Neural crest cell (in vitro differentiated cells): ENCODE measurements at places on chromosomes 6 and 20.

DNA sequence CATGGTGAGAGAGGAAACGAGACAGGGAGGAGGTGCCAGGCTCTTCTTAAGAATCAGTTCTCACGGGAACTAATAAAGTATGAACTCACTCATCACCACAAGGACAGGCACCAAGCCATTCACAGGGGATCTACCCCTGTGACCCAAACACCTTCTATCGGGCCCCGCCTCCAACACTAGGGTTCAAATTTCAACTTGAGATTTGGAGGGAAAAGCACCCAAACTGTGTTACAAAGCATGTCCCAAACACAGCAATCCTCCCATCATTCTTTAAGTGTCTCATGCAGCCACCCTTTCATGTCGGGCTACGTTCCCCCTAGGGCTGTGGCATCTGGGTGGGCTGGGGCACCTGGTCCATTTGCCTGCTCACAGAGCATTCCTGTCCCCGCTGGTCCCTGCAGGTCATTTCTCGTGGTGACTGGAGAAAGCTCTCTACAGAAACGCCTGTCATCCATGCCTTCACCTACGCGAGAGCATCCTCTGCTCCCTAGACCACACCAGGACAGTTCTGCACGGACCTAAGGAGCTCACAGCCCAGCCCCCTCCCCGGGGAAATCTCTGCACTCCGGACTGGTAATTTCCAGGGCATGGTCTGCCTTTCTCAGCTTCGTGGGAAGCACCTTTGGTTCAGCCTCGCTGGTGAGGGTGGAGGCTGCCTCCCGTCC, 79.6 kb downstream of the TTLL2 start:
- DNase-seq: no peak

DNA sequence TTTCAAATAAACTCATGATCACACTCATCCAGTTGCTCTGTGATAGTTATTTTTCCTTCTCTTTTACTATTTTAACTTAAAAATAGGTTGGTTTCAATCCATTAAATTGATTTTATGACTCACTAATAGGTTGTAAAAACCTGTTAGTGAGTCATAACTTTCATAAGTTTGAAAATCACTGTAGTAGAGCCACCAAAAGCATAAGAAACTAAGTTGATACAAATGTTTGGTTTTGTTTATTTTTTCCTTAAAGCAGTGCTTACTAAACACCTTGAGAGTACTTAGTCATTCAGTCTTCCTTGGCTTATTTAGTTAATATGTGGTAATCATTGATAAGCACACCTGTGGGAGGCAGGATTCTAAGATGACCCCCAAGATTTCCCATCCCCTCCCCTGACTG, 312.1 kb upstream of the MAN1A1 start:
- no peak for DNase-seq

GRCh38 chr6:154752022-154752421, 18.8 kb downstream of the SCAF8 start:
- no peak for DNase-seq

DNA sequence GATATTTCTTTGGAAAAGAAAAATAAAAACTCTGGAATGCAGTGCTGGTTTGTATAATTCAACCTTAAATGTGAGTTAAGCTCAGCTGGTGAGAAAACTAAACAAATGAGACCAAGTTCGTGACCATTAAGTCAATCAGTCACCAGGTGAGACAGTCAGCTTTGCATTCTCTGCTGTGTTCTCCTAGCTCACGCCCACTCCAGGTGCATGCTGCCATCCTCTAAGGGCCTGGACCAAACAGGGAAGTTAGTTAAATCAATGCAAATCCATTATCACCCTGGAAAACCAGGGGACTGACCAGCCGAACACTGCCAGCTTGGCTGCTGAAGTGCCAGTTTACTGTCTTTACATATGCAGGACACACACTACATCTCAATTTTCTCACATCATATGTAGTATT, 7.2 kb downstream of the TPBG start:
- DNase-seq: no peak

- DNase-seq: no peak
Measured at GRCh38 chr6:165677091-165677490, 14.1 kb upstream of the PDE10A start.

GRCh38 chr6:118318648-118319047, 229.4 kb upstream of the PLN start:
- no peak for DNase-seq

DNA sequence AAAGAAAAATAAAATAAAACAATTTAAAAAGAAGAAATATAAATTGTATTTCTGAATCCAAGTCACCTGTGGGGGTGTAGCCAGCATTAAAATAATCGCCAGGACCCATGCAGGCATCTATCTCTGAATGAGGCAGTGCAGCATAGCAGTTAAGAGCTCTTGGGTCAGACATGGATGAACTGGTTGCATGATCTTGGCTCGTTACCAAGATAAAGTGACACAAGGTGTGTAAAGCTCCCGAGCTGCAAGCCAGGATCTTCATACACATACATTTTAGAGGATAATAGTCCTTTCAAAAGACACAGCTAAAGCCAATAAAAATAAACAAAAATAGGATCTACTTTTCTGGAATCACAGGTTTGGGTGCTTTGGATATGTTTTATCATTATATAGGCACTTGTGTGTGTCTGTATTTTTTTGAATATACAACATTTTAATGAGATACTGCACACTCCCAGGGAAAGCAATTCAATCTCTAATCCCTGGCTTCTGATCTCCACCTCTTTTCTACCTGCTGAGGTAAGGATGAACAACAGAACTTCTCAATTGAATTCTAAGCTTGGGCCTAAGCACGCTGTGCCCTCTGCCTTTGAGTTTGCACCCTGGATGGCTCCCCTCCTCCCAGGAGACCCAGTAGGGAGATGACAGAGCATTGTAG, 8.9 kb downstream of the TRIM10 start:
- no peak for DNase-seq

DNA sequence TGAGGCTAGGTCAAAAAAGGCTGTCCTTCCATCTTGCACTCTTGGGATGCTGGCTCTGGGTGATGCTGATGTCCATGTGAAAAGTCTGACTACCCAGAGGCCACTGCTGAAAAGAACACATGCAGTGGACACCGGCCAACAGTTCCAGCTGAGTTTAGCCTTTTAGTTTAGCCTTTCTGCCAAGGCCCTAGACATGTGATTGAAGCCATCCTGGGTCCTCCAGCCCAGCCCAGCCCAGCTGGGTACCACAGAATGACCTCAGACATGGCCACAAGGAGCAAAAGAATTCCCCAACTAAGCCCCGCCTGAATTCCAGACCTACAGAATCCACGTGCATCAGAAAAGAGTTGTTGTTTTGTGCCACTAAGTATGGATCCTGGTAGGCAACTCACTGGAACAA, 17.4 kb downstream of the PIGT start:
- no peak for DNase-seq

DNA sequence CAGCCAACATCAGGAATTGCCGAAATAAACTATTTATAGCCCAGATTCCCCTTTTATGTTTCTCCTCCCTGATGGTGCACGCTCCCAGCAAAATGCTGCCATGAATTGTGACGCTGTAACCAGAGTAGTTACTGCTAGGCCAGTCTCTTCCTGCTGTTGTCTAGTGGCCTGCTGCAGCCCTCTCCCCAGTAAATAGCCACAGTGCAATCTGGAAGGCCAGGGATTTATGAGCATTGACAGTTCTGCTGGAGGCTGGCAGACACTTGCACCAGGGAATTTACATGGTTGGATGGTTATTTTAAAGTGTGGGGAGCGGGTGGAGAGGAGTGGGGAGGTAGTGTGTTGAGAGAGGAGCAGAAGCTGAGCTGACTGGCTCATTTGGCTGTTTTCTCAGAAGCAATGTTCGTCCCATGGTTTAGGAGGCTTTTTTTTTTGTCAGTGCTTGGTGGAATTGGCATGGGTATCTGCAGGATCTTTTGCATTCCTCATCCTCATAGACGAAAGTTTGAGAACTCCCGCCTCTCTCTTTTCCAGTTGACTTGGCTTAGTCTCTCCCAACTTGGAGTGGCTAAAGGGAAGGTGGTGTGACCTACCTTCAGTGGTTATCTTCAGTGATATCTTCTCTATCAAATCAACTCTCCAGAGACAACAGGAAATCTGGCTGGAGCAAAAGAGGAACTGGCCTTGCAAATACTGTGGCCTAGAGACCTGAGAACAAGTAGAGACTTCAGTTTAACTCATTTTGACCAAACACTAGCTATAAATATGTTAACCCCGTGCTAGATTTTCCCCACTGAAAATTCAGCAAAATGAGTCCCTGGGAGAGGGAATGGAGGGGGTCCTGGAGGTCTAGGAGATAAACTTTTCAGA, 99.3 kb upstream of the VSTM2L start:
- no peak for DNase-seq

DNA sequence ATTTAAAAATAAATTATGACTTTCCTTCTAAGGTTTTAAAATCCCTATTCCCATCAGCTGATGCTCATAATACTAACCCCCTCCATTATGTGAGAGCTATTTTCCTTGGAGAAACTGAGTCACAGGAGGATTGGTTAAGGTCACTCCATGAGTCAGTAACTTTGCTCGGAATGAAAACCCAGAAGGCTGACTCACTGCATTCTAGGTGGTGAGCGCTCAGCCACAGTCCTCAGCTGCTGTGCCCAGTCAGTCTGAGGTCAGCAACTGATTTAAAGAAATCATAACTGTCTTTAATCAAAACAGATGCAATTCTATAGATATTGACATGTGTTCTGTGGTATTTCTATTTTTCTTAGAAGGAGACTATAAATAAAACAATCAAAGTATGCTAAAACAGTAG, 359.2 kb downstream of the GJA1 start:
- DNase-seq: no peak

GRCh38 chr6:125194941-125195340, 41.4 kb downstream of the TPD52L1 start:
- no peak for DNase-seq

DNA sequence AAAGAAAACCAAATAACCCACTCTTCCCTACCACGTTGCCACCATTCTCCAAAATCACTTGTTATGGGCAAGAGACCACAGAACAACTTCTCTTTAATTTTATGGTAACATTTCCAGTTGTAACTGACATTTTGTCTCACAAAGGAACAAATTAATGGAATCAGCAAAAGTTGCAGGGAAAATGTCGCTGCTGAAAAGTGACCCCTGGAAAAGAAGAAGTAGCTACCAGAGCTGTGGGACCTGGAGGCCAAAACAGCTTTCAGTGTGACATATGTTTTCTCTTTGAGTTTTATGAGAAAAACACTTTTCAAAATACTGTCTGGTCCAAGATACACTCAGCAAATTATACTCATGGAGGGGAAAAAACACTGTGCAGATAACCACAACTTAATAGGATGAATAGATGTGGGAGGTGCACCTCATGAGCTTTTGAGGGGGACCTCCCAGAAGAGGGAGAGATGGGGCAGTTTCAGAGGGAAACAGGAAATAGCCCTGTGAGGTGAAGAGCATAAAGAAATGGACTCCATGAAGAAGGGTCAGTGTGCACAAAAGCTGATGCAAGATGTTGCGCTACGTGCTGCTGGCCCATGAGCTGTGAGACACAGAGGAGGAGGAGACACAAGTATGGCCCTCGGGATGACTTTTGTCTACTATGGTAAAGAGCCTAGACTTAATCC, 87.3 kb downstream of the DTNBP1 start:
- DNase-seq: no peak

DNA sequence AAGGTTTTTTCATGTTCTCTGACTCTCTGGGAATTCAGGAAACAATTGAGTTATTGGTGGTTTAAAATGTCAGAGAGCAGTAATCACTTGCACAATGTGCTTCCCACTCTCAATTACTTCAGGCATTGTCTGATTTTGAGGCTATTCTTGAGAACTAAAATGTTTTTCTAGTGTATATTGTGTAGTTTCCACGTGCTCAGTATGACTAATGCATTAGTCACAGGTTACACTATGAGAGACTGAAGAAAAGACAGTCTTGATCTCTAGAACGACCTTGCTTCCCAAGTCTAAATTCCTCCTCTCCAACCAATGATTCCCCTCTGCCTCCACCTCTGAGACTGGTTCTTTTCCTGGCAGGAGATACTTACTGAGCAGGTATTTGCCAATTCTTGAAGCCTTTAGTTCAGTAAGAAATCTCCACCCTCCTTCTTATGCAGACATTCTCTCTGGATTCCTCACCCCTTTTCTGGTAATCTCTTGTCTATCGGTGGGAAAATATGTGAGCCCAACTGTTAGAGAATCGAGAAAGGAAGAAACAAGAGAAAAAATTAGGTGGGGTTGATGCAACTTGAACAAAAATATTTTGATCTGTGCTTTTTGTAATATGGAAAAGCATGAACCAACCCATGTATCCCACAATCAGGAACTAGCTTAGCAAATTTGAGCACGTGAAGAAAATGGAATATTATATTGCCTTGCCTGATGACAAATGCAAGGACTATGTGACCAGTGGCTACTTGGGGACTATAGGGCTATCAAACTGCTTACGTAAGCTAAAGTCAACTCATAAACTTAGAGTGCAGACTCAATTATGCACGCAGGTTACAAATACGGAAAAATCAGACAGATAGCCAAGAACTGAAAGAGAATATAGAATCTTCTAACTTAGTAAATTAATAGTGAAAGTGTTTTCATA, 61.1 kb upstream of the SLC22A16 start:
- DNase-seq: no peak

- no peak for DNase-seq
Measured at GRCh38 chr6:87075168-87075567, 19.7 kb downstream of the CGA start.

GRCh38 chr6:111823831-111824607, 49.2 kb downstream of the FYN start:
- DNase-seq: no peak

DNA sequence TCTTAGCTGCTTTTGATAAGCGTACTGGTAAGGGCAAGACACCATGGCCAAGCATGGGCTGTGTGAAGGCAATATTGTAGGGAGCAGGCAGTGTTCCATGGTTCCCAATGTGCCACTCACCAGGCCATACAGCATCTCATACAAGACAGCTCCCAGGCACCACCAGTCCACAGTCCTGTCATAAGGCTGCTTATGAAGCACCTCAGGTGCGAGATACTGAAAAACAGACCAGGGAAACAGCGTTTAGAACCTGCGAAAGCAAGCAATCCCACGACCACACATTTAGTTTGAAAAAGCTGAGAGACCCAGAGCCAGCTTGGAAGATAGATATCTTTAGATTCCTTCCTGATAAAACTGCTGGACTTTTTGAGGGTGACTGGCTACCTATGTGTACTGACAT, 119.1 kb upstream of the SLC2A12 start:
- DNase-seq: no peak

DNA sequence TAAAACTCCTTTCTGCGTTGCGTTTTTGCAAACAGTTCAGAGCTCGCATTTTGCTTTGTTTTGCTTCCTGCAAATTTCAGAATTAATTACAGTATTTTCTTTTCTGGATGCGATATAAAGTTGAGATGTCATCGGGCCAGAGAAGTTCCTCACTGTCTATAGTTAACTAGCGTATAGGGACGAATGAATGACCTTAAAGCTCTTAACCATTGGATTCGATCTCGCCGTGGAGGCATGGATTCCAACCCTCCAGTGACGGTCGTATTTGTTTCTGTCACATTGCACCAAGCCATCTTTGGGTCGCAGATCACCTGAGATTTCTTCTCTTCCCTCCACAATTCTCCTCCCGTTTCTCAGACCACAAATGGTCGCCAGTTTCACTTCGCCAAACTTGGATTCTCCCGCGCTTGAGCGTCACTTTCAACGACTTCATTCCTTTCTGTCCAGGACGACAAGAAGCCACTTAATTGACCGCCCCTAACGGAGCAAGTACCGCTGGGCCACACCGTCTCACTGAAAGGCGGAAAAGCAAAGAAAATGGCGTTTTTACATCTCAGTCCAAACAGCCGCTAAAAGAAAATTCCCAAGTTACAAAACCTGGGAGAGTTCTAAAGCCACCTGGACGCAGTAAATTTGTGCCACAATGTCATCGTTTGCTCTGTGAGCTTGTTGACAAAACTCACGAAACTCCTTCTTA, 85.3 kb upstream of the ZNF184 start:
- DNase-seq: no peak
